ENCODE measurements at places on chromosomes 6 and 20. TPM values are rescaled to one million over a fixed set of nuclear protein-coding genes. Genes with fewer than 3 reads are reported as not detected.

DNA sequence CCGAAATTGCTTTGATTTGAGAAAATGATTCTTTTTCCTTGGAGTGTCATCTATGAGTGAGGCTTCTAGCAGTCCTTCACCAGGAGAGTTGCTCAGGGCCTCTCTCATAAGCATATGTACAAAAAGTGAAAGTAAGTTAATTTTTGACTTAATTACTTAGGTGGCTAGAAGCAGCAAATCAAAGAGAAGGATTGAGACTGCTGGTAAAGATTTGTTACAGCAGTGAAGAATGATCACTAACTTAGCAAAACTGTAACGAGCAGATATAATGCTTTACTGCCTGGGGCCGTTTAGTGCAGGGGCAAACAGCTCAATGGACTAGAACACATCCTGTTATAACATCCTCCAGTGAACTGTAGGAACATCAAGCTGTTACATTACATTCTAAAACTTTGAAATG lies 167.8 kb upstream of the RIPOR2 start:
- DNase-seq, result no peak

- peak; percentile 14 for DNase-seq
These were observed 58.2 kb downstream of the CSE1L start for GRCh38 chr20:49104365-49104648.

GRCh38 chr20:51661609-51662178 lies 106.5 kb downstream of the ATP9A start:
- DNase-seq, result no peak

DNA sequence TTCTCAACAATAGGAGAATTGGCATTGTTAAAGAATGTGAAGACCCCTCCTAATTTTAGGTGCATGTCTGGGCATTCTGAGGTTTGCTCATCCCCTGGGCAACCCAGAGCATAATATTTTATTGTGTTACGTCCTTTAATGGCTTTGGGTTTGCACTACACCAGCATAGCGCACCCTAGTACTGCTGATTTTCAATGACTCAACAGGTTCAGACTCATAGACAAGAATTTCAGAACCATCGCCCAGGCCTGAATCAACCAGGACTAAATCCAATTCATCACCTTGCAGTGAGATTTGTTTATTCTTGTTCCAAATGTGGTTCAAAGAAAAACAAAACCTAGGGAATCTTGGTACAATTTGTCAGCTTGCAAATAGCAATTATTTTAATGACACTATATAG lies 137.8 kb upstream of the PHACTR1 start:
- DNase-seq, result no peak

ARFRP1 gene
- polyA plus RNA-seq, result 39.7 TPM

HTR1E gene
- 0.60 TPM for polyA plus RNA-seq

All from renal pelvis (tissue), 12 donors.